ENCODE measurements at places on chromosomes 11 and 22.

- no peak for DNase-seq
These were observed 43.1 kb downstream of the LRP5 start for GRCh38 chr11:68355471-68355870.

DNA sequence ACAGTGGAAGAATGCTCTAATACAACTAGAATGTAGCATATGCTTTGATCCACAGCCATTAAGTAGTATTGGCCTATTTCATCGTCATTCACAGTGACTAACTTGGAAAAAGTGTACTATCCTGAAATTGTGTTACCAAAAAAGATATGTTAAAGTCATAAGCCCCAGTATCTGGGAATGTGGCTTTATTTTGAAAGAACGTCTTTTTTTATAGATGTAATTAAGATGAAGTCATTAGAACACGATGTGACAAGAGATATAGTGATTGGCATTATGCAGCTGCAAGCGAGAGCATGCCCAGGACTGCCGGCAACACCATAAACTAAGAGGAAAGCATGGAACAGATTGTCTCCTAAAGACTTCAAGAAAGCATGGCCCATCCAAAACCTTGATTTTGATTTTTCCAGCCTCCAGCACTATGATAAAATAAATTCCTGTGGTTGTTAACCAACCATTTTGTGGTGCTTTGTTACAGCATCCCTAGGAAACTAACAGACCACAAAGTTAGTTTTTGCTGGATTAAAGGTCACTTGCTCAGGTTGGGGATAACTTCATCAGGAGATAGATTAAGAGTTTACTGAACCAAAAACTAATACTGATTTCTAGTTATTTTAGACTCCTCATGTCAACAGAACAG, 870.6 kb upstream of the LRRC4C start:
- DNase-seq = no peak

DNA sequence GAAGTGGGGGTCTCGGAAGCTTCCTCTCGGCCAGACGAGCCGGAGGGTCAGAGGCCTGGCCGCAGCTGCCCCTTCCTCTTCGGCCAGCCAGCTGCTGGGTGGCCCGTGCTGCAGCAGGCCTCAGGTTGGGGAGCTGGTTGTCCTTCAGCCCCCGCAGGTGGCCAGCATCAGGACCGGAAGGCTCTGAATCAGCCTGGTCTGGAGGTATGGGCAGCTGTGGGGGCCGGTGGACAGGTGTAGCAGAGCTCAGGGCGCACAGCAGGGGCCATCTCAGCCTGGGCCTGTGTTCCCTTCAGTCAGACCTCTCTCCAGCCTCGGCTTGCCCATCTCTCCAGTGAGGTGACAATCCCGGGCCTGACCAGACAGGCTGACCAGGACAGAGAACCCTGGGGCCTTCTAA, 13.9 kb upstream of the TBX1 start:
- no peak for DNase-seq

DNA sequence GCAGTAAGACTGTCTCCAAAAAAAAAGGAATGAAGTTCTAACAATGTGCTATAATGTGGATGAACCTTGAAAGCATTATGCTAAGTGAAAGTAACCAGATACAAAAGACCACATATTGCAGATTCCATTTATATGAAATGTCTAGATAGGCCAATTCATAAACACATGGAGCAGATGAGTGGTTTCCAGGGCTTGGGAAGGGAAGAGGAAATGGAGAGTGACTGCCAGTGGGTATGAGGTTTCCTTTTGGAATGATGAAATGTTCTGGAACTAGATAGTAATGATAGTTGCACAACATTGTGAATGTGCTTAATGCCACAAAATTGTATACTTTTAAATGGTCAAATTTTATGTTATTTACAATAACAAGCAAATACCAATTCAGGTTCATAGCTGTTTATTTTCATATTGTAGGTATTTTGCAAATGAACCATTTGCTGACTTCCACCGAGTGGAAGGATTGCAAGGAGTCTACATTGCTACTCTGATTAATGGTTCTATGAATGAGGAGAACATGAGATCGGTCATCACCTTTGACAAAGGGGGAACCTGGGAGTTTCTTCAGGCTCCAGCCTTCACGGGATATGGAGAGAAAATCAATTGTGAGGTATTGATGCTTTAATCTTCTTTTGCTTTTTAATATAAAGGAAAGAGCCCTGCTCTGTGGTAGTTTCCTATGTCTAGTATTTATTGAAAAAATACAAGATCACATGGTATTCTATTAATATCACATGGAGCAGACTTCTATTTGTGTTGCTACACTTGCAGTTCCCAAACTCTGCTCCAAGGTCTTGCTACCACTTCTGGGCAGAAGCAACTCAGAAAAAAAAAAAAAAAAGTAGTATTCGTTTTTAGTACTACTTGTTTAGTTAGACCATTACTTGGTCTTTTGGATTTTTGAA, 67.7 kb upstream of the SORL1-AS1 start:
- DNase-seq = peak; percentile 53

GRCh38 chr11:123166071-123166559, 28.9 kb downstream of the CLMP start:
- DNase-seq = peak; percentile 75

DNA sequence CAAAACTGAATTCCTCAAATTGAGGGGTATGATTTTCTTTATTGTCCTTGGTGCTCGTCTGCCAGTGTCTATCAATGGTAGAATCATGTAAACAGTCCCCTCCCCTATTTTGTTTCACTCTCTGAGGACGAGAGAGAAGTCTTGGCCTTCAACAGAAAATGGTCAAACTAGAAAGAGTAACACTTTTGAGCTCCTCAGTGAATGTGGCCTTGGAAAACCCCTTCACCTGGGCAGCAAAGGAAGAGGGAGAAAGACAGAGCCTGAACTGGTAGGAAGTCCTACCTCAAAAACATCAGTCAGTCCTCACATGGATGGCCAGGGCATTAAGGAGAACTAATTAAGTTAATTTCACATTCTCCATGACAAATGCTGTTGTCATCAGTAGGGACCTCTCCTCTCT, 86.1 kb upstream of the TOP3B start:
- no peak for DNase-seq

- no peak for DNase-seq
These were observed 132.3 kb downstream of the CSNK2A3 start for GRCh38 chr11:11220786-11221185.

DNA sequence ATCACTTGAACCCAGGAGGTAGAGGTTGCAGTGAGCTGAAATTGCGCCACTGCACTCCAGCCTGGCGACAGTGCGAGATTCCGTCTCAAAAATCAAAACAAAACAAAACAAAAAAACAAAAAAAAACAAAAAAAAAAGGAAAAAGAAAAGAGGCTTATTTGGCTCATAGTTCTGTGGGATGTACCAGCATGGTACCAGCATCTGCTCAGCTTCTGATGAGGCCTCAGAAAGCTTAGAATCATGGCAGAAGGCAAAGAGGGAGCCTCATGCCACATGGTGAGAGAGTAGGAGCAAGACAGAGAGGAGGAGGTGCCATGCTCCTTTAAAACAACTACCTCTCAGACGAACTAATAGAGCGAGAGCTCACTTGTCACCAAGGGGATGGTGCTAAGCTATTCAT, 10.6 kb upstream of the PTS start:
- DNase-seq = no peak

- no peak for DNase-seq
These were observed 15.0 kb upstream of the APOA1 start for GRCh38 chr11:116852261-116853031.

DNA sequence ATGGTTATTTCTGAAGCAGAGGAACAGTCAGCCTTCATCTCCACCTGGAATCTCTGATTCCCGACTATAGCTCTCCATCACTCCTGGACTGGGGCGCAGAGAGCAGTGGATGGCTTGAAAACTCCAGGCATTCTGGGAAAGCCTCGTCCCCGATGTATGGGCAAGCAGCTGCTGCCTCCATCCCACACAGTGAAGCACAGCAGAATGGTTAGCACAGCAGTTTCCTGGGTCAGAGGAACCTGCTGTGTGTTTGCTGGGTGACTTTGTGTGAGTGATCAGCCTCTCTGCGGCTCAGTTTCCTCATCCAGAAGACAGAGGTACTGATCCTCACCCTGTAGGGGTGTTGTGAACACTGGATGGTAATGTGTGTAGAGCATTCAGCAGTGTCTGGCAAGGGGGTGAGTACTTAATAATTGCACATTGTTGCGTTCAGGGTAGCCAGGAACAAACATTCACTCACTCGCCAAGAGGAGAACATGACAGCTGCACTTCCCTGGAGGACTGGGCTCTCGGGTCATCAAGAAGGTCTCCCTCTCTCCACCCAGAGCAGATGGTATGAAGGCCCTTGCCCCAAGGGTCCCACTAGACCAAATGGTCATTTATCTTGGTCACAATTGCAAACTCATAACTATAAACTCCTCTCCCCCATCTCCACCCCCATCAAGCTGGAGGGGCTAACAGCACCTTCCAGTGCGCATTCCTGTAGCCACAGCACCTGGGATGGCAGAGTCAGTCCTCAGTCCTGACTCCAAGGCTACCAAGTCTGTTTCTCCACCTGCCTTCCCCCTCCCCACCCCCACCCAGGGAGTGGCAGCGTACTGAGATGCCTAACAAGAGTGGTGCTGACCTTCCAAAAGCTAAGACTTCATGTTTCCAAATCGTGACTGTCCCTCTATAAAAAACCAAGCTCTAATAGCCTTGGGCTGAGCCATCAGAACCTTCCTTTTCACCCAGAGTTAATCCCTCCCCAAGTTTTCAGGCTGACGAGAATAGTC, 1.5 kb upstream of the CHST1 start:
- DNase-seq = no peak

GRCh38 chr11:6927030-6927617, 898 bp downstream of the ZNF215 start:
- DNase-seq = no peak

GRCh38 chr22:44711690-44712555, 9.9 kb downstream of the PRR5 start:
- no peak for DNase-seq

Measured in AG04449 (cell line).